ENCODE measurements at places on chromosomes 6 and 20.

DNA sequence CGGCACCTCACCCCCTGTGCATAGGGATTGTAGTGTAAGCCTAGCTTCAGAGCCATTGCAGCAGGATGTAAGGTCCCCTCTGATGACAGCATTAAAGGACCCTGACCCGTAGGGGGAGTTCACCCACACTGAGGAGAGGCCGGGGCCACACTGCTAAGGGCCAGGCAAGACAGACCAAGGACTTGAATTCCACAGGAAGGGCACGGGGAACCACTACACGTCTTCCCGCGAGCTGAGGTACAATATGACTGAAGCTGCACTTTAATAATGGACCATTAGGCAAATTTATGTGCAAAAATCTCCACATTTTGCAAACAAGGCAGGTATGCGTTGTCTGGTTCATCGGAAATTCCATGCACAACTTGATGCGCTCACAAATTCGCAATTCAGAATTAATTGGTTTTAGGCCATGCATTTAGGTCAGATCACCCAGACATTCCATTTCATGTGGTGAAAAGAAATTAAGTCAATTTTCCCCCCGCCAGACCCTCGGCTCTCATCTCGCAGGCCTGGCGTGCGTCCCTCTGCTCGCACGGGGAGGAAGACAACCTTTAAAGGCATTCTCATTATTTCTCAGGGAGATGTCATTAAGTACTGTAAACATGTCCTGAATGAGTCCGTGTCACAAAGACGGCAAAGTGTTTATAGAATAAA is 111.8 kb downstream of the FOXA2 start:
- DNase-seq: no peak

DNA sequence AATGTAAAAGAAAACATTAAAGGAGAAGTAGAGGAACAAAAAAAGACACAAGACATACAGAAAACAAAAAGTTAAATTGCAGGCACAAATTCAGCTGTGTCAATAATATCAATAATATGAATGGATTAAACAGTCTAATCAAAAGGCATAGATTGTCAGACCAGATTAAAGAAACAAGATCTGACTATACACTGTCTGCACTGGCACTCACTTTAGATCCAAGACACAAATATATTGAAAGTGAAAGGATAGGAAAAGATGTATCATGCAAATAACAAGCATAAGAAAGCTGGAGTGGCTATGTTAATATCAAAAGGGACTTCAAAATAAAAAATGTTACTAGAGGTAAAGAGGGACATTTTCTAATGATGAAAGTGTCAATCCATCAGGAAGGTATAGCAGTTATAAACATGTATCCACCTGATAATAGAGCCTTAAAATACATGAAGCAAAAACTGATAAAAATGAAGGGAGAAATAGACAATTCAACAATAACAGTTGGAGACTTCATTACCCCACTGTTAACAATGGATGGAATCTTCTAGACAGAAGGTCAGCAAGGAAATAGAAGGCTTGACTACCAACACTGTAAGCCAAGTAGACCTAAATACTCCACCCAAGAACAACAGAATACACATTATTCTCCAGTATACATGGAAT is 89.7 kb downstream of the HIVEP1 start:
- DNase-seq: no peak

DNA sequence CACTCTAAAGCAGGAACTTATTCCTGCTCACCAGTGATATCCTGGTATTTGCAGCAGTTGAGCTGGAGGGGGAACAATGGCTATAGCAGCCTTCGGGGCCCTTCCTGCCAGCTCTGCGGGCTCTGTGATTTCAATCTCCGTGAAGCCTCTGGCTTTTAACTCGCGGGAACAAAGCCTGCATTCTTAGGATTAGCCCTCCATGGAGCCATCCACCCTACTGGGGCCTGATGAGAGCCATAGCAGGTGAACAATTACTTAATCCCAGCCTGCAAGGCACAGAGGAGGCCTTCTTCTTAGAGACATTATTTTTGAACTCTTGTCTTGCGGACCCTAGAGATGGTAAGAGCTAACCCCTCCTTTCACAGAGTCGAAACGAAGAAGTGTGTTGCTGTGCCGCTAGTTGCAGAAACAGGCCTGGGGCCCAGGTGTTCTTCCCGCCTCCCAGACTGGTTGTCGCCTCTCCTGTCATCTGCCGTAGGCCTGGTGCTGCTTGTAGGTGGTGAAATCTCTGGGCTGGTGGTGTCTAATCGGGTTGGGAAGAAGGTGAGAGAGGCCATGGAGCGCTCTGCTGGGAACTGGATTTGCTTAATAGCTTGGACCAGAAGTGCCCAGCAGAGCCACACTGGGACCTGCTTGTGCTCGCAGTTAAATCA is 9.7 kb downstream of the GHRH start:
- no peak for DNase-seq

DNA sequence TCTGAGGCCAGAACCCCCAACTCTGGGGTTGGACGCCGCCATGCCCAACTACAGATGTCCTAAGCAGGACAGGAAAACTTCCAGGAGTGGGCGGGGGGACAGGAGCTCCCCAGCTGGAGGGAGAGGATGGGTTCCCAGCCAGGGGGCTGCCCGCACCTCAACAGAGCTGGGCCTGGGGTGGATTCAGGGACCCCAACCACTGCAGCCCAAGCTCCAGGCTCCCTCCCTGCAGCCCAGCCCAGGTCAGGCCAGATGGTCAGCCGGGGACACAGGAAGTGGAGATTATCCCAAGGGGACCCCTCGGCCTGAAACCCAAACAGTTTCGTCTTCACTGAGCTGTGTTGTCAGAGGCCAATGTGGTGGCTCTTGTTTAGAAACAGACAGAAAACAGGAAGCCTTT is 9.4 kb downstream of the LAMA5 start:
- DNase-seq: no peak

DNA sequence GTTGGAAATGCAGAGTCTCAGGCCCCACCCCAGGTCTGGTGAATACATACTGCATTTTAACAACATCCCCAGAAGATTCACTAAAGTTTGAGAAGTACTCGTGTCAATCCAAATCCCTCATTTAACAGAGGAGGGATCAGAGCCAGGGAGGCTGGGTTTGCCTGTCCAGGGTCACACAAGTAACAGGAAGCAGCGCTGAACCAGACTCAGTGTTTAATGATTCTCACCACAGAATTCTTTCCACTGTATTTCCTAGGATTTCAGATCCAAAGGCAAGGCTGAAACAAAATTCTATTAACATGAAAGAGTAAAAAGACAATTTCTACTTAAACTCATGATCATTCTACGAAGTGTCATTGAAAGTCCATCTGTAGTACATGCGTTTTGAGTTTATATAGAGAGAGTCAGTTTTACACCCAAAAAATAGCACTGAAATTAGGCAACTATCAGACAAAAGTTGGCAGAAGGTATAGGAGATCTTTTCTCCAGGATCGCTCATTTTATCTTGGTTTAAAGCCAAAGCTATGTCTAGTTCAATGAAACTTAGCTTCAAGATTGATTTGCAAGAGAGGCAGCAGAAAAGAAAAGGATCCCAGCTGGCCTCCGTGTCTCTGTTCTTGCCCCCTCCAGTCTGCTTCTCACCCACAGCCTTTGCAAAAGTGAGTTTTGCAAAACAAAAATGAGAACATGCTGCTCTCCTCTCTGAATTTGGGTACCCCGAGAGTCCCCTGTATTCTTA is 6.0 kb upstream of the AGPAT4 start:
- DNase-seq: no peak

- no peak for DNase-seq
Observed at GRCh38 chr6:49299279-49299678, 163.8 kb downstream of the MMUT start.
